ENCODE measurements at places on chromosomes 2 and 18.
A peak's percentile ranks its signal among the peaks of the same experiment; 100 is the strongest.

DNA sequence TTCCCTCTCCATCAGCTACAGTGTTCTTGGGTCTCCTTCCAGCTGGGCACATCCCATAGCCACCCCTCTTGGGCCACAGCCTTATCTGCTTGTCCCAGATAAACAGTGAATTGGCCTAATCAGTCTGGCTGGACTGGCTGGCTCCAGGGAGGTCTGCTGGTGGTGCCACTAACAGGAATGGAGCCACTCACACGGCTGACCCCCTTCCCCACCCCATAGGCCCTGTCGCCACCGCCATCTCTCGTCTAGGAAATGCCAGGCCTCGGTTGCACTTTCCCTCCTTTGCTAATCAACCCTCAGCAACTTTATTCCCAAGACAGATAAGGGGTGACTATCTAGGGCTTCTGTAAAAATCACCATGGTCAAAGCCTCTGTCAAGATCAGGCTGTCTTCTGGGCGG is 23.0 kb upstream of the TNP1 start:
- DNase-seq: no peak

DNA sequence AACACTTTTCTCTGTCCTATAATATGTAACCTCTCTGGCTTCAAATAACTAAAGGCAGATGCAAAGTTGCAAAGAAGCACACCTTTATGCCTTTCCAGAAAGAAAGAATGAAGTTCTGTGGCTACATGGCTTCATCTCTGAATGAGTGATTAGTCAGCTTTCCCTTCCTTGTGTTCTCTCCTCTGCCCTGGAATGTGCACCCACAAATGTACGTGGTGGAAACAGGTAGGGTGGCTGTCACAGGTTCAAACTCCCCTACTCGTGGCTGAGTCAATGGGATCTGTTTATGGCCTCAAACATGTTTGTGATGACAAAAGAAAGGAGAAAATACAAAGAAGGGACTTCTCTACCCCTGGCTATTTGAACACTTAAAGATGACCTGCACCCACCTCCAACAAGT is 55.5 kb upstream of the ACVR2A start:
- DNase-seq: no peak

DNA sequence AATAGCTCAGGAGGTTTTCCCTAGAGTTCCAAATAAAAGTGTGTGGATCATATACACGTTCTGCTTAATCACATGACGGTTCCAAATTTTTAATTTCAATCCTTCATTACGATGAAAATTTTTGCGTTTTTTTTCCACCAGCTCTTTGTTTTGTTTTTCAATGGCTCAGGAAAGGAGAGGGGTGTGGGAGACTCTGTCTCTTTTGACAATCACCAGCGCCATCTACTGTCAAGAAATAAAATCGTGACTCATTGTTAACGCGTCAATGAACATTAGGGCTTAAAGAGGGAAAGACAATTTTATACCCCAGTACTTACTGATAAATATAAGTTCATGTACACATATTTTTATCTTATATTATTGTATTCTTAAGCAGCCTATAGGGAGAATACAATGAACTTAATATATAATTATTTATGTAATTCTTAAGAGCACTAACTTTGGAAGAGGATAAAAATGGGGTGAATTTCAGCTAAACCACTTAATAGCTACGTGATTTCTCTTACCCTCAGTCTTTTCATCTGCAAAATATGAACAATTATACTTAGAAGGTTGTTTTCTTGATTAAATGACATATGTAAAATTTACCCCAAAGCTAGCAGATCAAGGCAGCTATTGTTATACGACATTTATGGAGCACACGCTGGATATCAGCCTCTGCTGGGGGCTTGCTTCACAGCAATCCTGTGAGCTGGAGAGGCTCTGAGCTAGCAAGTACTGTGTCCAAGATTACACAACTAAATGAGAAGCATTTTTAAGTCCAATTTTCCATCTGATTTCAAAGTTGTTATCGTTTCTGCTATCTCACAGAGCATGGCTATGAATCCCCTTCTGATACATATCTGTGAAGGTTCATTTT is 47.4 kb upstream of the RMDN2 start:
- DNase-seq: peak; percentile 78

DNA sequence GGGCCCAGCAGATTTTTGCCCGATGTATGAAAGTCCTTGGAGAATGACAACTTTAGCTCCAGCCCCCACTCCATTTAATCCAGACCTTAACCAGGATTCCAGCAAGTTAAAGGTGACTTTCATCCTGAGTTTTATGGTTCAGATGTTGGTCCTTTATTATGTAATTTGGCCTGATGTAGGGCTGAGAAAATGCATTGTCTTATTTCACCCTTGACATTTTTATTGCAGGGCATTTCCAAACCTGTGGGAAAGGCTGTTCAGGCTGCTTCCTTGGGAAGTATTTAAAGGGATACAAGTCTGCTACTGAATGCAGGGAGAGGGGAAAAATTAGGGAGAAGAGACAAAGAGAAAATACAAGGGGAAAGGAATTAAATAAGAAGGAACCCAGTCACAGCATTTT is 48.8 kb downstream of the ASB1 start:
- no peak for DNase-seq

DNA sequence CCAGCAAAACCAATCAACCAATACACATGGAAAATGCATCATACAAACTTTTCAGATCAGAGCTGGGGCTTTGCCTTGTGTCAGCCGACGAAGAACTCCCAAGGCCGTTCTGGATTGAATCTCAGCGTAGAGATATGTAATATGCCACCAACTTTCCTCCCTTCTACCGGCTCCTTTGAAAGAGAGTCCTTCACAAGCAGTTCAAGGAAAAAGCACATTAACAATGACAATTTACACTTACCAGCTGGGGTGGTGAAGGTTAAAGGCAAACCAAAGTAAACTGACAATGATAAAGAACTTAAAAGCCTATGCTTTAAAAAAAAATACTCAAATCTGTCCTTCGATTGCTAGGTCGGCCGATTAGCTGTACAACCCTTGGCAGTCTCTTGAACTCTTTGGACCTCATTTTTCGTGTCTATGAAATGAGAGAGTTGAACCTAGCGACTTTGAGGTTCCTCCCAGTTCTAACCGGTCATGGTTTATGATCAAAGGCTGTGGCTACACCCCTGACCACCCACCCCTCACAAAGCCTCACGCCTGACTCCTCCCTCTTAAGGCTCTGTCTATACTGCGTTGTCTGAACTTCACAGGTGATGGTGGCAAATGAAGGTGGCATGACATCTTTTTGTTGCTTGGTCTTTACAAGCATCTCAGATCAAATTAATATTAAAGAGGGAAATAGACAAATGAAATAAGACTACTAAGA is 46.2 kb downstream of the BCL2 start:
- no peak for DNase-seq

DNA sequence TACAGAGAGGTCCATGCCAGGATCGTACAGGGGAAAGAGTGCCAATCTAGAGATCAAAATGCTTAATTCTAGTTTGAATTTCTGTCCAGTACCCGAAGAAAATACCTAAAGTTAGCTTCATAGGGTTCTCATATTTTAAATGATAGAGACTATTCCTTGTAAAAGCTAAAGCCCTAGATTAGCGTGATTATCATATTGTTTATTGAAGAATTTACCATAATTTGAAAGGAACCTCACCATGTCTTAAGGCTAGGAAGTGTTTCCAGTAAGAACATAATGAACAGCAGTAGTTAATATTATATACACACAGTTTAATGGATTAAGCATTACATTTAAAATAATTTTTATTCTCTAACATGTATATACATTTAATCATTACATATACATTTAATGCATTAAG is 68.5 kb downstream of the COBLL1 start:
- DNase-seq: no peak

DNA sequence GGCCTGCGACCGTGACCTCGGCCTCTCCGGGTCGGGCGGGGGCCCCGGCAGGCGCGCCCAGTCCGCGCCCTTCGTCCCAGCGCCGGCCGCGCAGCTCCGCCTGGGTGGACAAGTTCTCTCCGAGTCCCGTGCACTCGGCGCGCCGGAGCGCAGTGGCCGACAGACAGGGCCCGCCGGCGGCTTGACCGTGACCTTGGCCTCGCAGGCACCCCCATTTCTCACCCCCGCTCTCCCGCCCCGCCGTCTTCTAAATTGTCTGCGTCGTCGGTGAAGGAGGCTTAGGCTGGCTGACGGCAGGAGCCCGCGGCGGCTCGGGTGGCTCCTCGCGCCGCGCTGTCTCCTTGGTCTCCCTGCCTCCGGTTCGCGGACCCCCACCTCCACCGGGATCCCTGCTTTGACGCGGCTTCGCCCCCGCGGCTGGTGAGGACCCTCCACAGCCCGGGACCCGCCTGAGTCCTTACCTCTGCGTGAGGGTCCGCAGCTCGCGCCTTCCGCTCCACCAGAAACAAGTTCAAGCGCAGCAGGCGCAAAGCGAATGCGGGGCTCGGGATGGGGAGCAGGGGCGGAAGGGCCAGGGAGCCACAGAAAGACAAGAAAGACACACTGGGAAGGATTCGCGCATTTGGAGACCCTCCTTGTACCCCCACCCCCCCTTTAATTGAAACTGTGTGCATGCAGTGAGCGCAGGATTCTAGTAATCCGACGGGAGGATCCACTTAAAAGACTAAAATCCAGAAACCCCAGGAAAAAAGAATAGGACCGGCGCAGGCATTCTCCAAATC is 4.0 kb downstream of the PTGR3 start:
- no peak for DNase-seq

DNA sequence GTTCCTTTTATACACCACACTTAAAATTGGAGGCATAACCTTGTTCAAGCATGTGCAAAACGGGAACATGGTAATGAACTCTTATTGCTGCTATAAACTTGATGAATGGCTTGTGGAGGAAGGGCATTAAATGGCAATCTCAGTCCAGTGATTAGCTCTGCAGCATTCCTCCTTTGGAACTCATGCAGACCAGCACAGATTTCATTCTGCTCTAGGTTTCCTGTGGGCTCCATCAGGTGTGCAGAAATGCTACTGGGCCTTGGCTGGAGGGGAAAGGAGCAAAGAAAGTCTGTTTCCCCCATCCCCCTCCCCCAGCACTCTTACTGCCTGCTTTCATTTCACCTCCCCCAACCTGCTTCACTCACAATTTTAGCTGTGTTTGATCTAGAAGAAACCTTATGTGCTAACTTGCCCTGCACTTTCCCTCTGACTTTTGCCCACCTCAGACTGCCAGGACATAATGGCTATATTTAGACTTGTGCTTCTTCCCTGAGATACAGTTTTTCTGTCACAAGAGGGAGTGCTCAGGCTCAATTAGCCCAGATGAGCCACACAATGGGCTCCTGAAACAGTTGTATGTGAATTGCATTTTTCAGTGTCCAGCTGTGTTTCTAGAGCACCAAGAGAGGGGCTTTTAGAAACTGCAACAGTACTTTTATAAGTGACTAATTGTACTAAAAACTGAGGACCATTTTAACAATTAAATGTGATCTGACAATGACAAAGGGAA is 109.8 kb downstream of the FSHR start:
- peak; percentile 41 for DNase-seq

GRCh38 chr2:119111115-119111975 is 47.2 kb downstream of the C1QL2 start:
- DNase-seq: no peak

DNA sequence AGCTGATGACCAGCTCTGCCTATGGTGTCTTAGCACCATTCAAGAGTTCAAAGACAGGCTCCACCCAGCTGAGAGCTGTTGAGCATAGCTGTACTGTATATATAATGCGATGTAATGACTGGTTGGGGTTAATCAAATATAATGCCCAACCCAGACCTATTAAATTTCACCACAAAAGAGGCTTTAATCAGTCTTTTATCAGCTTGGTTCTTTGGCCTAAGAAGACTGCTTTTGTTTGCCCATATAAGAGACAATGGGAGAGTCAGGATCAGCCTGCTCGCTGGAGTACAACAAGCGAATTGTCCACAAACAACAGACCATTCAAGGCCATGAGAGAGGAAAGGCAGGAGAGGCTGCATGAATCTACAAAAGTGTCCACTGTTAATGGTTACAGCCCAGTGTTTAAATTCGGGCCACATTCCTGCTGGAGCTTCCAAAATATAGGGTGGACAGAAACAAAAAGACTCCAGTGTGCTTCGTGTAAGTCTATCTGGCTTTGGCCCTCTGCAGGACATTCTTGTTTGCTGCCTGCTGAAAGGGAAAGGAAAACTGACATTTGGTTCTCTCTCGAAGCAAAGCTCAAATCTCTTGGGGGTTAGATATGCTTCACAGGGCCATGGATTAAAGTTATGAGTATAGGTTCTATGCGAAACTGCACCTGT is 299.0 kb upstream of the FBXO11 start:
- DNase-seq: peak; percentile 100

- DNase-seq: no peak
Observed at GRCh38 chr2:10486601-10487079, 38.5 kb upstream of the ODC1 start.

- peak; percentile 70 for DNase-seq
Observed at GRCh38 chr2:9652898-9653479, 22.2 kb upstream of the YWHAQ start.

- no peak for DNase-seq
Observed at GRCh38 chr18:9874728-9875127, 11.0 kb upstream of the TXNDC2 start.

All from pons (tissue), 1 donor.